Activated naive CD4-positive, alpha-beta T cell (primary cell): ENCODE measurements at places on chromosomes 12 and 14.

- no peak for DNase-seq
Observed at GRCh38 chr12:80892597-80893445, 44.9 kb downstream of the LIN7A start.

GRCh38 chr14:106417224-106418049 is 891.1 kb downstream of the TMEM121 start:
- DNase-seq = peak; percentile 50

- no peak for DNase-seq
Observed at GRCh38 chr14:29803045-29803444, 124.6 kb downstream of the PRKD1 start.

DNA sequence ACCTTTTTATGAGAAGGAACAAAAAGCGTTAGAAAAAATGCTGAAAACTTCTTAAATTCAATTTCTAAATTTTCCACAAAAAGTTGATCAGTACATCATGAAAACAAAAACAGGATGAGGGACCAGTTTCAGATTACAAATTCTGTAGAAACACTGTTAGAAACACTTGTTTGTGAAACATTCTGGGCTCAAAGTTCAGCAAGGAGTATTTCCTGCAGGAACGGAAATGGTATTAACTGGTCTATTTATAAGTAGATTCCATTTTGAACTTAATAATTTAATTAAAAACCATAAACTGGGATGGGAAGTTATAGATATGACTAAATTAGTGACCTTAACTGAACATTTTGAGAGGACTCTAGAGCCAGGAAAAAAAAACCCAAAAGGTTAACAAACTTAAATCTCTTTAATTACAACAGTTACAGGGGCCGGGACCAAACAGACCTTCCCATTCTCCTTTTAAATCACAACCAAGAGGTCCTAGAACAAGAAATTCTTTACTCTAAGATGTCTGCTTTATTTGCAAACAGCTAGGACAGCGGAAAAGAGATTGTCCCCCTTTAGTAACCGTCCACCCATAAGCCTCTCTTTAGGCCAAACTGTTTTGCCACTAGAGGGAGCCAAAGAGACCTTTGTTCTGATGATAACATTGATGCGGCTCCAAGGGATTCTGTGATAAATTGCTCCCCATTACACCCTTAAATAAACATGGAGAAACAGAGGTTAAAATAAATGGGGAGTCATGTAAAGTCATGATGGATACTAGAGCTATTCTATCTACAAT is 69.0 kb upstream of the RERGL start:
- DNase-seq = no peak
